ENCODE measurements at places on chromosomes 11 and 22.

DNA sequence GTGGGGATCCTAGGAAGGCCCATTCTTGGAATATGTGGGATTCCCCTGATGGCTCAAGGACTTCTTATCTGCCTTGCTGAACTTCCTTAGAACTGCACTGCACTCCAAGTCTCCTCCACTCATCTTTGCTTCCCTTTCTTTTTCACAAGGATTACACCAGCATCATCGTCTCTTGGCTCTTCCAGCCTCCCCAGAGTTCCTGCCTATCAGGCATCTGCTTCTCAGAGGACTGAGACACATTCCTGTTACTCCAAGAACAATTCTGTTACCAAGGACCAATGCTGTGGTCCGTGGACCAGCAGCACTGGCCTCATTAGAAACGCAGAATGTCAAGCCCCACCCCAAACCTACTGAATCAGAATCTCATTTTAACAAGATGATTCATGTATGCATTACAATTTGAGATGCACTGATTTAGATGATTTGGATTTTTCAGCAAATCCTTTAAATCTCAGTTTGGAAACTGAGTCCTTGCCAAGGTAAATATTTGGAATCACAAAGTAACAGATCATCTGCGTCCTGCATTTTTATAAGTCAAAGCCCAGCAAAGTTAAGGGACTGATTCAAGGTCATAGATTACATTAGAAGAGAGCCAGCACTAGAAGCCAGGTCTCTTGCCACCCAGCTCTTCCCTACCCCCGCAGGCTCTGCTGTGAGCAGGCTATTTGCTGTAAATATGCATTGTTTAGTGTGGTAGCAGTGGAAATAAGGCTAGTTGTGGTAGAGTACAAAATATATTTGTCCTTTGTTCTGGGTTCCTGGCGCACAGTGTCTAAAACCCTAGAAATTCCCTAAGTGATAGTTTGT is 110.9 kb downstream of the SWAP70 start:
- peak; percentile 89 for DNase-seq

DNA sequence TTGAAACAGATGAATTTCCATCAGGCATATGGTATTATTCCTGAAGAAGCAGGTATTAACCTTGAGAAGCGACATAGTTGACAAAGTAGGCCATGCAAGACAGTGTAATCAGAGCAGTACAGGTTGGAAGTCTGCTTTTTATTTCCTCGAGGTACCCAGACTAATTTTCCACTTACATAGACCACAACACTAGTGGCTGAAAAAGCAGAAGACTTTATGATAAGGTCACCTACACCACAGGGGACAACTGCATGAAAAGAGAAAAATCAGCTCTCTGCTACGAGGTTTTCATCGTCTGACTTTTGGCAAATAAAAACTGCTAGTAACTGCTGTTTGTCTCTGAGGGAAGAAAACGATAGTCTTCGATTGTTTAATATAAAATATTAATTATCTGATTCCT is 77.5 kb downstream of the CNTN5 start:
- no peak for DNase-seq

GRCh38 chr11:4125141-4125540 is 30.5 kb downstream of the RRM1 start:
- DNase-seq: peak; percentile 8

DNA sequence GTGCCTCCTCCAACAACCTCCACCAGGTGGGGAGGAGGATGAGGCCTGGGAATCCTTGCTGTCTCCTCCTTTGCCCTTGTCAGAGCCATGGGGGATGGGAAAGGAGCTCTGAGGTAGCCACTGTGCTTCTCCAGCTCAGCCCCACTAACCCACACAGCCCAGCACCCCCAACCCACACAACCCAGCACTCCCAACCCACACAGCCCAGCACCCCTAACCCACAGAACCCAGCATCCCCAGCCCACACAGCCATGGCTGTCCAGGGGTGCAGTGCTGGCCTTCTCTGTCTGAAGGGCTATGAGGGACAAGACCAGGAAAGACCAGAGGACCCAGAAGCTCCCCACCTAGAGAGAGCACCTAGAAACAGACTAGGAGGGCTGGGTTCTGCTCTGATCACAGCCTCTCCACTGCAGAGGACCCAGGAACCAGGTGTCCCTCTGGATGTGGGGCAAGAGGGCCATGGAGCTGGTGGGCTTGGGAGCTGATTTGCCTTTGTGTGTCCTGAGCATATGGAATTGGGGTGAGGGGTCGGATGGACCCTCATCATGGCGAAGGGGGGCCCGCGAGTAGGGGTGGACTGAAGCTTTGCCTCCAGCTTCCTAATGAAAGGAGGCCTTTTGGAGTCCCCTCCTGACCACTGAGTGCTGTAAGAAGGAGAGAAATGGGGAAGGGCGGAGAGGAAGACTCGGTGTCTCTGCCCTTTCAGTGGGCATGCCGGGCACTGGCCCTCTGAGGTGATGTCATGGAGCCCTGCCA is 117.6 kb upstream of the THY1 start:
- no peak for DNase-seq

GRCh38 chr11:61588728-61589191 is 7.9 kb upstream of the SYT7 start:
- DNase-seq: no peak

DNA sequence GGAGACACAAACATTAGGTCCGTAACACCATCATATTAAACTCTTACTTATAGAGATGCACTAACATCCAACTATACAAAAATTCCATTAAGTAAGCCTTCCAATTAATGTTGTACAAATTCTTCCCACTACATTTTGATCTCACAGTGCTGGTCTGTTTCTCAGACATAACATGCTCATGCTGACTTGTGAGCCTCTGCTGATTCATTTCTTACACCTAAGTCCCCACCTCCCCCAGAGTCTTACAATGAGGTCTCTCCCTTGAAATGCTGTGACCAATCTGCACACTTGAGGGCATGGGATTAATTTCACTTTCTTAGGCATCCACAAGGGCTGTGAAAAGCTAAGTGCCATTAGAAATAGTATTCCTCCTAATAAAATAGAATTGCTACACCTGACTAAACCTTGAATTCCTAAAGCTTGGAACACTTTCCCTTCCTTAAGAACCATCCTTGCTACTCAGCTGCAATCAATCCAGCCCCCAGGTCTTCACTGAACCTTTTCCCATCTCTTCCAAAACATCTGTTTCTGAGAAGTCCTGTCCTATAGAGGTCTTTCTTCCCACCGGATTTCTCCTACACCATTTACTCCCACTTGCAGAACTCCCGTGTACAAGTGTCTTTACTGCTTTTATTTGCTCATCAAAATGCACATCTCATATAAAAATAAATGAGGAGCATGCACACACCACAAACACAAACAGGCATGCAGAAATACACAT is 2.0 kb downstream of the HBG1 start:
- DNase-seq: no peak

- no peak for DNase-seq
Measured at GRCh38 chr22:19554834-19555404, 30.7 kb upstream of the CLDN5 start.

DNA sequence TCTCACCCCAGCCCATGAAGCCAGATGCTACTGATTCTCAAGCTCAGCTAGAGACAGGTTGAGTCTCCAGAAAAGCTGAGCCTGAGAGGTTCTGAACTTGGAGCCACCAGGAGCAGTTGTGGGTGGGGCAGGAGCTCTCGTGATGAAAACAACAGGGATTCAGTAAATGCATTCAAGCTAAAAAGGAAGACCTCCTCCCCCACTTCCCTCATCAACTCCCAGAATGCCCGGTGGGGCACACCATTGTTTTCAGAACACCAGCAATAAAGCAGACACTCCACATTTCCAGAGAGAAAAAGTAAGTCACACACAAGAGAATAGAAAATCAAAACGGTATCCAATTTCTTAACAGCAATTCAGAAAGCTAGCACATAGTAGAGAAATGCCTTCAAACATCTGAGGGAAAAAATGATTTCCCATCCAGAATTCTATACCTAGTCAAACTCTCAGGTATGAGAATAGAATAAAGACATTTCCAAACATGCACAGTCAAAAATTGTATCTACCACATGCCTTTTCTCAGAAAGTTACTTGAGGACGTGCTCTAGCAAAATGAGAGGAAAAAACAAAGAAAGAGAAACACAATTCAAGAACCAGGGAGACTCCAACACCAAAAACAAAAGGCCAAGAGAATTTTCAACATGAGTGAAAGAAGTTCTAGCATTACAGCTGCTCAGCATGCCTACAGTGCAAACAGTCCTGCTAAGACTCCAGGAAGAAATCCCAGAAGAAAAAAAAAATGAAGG is 56.8 kb downstream of the CDKN1C start:
- no peak for DNase-seq

DNA sequence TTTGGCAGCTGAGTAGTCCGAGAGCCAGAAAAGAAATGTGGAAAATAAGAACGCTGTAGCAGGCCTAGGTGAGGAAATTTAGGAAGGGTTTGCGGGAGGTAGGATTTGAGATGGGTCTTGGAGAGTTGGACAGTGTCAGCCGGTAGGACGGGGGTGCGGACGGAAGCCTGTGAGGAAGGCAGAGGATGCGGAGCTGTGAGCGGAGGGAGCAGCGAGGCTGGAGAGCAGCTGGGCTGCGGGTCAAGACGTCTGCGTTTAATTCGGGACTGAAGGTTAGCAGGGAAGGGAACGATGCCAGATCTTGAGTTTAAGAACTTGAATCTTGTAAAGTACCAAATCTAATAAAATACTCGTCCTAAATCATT is 669 bp upstream of the TIGD3 start:
- no peak for DNase-seq

DNA sequence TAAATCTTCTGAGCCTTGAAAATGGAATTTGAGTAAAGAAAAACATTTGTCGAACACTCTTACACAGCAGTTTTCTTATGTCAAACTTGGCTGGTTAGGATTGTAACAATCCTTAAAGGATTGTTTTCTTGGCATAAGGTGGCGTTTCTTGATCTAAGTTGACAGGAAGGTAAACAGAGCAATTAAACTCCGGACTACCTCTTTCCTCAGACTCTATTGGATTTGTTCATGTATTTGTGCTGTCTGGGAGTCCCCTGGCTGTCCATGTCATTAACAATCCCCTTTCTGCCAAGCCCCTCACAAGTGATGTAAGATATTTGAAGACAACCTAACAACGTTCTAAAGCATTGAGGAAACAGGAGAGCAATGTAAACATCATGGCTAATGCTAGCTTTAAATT is 222.5 kb upstream of the SNX19 start:
- DNase-seq: no peak

- no peak for DNase-seq
Measured at GRCh38 chr22:41576877-41577276, 12.8 kb downstream of the PMM1 start.

DNA sequence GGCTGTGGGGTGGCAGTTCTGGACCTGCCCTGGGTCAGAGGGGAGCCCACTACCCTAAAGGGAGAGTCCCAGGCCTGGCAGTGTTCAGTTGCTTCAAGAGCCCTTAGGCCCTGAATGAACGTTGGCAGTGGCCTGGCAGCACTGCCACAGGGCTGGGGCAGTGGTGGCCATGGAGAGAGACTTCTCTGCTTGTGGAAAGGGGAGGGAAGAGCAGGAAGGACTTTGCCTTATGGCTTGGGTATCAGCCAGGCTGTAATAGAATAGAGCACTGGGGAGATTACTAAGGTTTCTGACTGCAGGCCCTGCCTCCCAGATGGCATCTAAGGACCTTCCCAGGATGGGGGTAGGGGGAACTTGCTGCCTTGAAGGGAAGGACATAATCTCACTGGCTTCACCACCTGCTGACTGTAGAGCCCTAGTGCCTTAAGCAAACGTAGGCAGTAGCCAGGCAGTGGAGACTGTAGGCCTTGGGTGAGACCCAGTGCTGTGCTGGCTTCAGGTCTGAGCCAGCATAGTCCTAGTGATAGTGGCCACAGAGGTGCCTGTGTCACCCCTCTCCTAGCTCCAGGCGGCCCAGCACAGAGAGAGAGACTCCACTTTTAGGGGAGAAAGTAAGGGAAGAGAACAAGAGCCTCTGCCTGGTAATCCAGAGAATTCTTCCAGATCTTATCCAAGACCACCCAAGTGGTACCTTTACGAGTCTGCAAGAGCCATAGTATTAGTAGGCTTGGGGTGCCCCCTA is 27.6 kb downstream of the PLA2G6 start:
- DNase-seq: no peak

- DNase-seq: no peak
Measured at GRCh38 chr11:61124574-61125309, 22.5 kb downstream of the CD5 start.
